ENCODE measurements at places on chromosomes 5 and 9.

- DNase-seq: no peak
These were observed 57.1 kb downstream of the TBCA start for GRCh38 chr5:77718934-77719610.

DNA sequence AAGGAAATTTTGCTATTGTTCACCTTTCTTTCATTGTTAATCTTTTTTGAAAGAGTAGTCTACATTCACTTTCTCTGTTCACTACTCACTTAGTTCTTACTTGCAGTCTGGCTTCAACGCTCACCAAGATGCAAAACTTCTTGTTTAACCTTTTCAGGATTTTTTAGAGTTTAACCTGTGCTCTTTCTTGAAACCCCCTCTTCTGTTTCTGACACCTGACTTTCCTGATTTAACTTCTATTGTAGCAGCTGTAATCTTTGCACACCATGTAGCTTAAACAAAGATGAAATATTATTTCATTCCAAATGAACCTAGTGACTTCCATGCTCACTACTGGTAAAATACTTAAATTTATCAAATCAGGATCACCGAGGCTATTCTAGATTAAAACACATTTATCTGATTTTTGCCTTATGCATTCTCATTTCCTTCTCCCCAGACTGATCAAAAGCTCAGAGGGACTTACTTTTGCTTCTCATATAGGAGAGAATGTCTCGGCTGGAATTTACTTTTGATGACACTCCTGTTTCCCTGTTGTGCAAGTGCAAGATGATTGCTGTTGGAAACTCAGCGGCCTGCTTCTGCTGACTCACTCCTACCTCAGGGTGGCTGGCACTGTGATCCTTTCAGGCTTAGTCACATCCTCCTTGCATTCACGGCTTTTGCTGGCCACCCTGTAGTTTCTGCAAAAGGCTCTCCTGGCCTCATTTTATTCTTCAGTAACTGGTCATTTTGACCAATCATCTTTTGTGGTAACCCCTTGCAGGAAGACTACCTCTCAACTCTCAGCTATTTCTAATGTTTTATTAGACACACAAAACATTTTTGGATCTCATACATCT, 109.3 kb upstream of the IFNE start:
- DNase-seq: no peak

DNA sequence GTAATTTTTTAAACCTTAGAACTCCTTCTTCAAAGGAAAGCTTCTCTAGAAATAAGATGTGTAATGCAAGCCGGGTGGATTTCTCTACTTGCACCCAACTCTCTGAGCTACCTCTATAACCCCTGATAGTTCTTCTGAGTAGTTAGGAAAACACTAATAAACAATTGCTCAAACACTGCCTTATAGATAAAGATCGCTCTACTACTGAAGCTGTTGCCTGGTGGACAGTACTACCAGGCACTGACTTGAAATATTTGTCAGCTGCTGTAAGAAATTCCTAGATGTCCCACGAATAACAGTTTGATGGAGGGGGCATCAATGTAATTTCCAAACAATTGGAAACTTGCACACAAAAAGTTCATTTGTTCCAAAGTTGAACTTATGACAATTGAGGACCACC, 42.0 kb downstream of the NR3C1 start:
- DNase-seq: no peak

DNA sequence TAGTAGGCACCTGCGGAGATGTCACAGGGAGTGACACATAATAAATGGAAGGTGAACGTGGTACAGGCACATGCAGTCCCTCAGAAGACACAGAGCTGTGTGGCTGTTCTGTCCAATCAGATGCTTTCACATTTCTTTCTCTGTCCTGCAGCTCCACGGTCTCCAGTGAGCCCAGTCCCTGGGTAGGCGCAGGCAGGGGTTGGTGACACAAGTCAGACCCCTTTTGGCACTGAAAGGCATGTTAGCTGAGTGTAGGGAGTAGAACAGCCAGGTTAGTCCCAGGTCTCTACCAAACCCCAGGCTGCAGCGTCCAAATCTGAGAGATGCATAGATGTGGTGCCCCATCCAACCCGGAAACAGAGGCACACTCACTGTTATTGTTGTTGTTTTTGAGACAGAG, 2.8 kb downstream of the SLC31A2 start:
- no peak for DNase-seq

GRCh38 chr5:40490464-40491111, 189.1 kb upstream of the PTGER4 start:
- no peak for DNase-seq

DNA sequence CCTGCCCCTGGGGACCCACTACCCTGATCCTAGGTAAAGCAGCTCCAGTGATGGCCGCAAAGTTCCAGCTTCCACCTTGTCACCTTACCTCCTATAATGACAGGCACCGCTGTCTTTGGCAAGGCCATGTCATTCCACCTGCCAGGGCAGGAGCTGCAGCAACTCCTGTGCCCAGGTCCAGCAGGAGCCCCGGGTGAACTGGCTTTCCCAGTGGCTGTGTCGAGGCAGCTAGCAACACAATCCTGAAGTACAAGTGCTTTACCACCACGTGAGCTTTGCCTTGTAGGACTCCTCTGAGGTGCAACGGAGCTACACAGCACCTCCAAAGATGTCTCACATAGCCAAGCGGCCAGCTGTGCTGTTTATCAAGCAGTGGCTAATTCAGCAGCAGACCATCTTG, 20.7 kb upstream of the MGAT1 start:
- DNase-seq: no peak

DNA sequence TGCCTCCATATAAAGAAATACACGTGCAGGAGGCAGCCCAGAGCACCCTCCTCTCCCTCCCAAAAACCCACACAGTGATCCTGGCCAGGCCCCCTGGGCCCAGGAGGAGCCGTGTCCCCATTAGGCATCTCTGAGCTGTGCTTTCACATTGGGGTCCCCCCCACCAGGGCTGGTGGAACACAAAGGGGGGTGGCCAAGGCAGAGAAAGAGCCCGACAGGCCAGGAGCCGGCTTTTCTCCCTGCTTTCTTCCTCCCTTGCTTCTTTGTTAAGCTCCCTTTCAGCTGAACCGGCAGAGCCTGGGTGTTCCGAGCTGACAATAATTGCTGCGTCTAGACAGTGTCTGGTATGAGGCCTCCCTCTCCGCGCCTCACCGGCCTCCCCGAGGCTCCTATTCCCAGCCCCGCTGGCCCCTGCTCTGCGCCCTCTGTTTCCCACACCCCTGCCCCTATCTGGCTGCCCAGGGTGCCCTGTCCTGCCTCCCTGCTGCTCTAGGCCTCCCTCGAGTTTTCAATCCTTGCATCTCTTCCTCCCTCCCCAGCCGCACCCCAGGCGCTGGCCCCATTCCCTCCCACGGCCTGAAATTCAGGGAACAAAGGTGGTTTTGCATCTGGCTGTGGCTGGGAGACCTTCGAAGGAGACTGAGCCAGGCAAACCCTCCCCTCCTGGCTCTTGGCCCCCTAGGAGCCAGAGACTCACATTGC, 120.6 kb downstream of the C9orf50 start:
- DNase-seq: no peak

DNA sequence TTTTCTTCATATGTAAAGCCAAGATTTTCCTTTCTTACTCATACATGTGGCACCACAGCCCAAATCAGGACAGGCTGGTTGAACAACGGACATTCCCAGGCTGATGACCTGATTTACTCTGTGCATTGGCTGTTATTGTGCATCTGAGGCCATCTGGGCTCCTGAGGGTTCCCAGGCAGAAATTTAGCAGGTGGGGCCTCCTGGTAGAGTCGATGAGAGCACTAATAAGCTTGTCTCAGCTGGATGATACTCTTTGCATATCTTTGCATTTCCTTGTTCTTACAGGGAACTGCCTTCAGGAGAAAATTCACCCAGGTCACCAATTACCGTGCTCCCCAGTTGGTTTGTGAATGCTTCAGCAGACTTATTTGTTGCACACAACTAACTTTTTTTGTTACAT, 605.1 kb downstream of the ELAVL2 start:
- DNase-seq: no peak

- no peak for DNase-seq
These were observed 13.1 kb downstream of the IL7R start for GRCh38 chr5:35869685-35870277.

- DNase-seq: no peak
These were observed 12.1 kb upstream of the NRG2 start for GRCh38 chr5:140055152-140055551.

- DNase-seq: no peak
These were observed 55.1 kb downstream of the RETREG1 start for GRCh38 chr5:16561660-16562059.

DNA sequence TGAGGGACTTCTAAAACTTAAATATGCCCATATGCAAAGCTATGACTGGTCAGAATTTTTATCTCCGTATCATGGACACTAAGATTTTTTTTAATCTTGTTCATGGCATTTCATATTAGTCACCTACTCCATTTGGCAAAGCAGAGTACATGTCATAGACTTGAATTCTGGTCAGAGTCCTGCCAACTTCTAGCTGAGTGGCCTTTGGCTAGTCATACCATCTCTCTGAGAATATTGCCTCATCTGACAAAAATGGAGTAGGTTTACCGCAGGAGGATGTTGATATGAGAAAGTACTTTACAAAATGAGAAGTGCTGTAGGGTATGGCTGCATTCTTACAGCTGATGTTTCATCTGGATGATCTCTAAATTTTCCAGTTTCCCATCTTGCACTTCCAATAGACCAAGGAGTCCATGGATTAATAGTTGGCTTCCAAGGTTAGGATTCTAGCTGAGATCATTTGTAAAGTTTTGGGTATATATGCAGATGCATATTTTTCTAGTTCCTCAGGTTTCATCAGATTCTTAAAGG, 150.8 kb upstream of the NR3C1 start:
- DNase-seq: no peak

DNA sequence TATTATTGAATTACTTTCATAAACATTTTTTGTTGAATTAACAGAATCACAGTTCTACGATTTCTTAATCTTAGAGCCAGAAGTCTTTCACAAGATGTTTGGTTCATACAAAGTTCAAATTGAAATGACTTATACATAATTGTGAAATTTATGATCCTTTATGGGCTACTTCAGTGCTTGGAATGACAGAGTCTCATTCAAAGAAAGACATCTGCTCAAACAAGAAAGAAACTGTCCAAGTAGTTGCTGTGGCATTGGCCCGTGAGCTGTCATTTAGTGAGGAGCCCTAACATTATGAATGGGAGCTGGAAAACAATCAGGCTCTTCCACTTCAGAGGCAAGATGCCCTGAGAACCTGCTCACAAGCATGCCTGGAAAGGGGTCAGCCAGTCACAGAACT, 63.4 kb downstream of the AUH start:
- DNase-seq: no peak

- no peak for DNase-seq
These were observed 1.6 kb upstream of the CD72 start for GRCh38 chr9:35619800-35620158.

DNA sequence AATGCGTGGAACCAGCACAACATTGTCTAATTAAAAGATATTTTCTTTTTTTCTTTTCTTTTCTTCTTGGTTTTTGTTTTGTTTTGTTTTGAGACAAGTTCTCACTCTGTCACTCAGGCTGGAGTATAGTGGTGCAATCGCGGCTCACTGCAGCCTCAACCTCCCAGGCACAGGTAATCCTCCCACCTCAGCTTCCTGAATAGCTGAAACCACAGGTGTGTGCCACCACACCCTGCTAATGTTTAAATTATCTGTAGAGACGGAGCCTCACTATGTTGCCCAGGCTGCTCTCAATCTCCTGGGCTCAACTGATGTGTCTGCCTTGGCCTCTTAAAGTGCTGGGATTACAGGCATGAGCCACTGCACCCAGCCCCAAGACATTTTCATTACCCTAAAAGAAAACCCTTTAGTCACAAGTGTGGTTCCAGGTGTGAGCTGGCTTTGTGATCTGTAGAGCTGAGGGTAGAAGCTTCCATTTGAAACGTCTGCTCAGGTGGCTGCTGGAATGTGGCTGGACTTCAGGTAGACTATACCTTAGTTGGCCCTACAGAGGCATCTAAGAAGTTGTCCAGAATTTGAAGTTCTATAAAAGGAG, 19.1 kb upstream of the NEK6 start:
- DNase-seq: no peak

DNA sequence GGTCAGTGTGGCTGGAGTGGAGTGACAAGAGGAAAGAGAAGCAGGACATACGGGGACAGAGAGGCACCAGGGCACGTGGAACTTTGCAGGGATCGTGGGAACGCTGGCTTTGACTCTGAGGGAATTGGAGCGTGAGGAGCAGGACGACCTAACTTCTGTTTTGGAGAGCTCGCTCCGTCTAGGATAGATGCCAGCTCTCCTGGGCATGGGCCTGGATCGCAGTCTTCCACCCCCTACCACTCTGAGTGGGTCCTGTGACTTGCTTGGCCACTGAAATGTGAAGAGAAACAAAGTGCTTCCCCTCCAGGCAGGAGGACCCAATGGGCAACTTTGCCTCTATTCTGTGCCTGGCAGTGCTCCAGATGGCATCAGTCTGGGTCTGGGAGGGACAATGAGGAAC, 8.7 kb upstream of the SH3PXD2B start:
- DNase-seq: no peak

DNA sequence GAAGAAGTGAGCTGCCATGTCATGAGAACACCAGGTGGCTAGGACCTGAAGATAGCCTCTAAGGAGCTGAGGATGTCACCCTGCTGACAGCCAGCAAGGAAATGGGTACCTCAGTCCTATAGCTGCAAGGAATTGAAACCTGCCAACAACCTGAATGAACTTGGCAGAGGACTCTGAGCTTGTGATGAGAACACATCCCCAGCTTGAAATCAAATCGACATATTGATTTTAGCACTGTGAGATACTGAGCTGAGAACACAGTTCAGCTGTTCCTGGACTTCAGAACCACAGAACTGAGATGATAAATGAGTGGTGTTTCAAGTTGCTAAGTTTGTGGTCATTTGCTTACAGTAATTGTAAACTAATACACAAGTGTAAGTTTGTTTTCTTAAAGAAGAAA, 5.5 kb upstream of the RASEF start:
- DNase-seq: no peak

GRCh38 chr5:158022837-158023236, 163.9 kb upstream of the CLINT1 start:
- DNase-seq: no peak

DNA sequence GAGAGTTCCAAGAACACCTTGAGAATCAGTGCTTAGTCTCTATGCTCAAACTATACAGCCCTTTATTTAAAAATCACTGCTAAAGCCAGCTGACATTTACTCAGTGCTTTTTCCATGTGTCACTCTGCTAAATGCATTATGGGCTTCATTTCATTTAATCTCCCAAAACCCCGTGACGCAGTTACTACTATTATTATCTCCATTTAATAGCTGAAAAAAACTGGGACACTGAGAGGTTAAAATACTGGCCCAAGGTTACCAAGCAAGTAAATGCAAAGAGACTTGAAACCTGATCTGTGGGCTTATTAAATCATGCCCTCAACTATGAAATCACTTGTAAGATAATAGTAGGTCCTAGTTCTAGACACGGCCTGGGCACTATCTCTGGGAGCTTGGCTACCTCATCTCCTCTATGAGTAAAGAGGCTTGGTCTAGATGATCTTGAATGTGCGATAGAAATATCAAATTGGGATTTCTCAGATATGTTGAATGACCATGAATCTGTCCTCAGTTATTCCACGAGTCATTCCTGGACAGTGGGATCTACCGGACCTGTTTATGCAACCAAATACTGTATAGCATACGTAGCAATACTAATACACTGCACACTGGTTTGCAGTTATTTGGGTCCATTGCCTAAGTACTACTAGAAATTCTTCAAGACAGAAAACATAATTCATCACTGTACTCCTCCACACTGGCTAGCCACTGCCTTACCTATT, 32.3 kb downstream of the MARCHF11 start:
- no peak for DNase-seq

- no peak for DNase-seq
These were observed 234.9 kb upstream of the DAP start for GRCh38 chr5:10995891-10996290.

Data from stimulated activated CD4-positive, alpha-beta T cell treated with anti-CD3 and anti-CD28 coated beads, Interleukin-1b, Interleukin-23, amount 100 ng/mL, for 1 hour (primary cell).